Activated T-cell treated with anti-CD3 and anti-CD28 coated beads, Interleukin-2, amount 50 U/mL, for 48 hours (primary cell): ENCODE measurements at places on chromosomes 2 and 18.

- no peak for DNase-seq
Measured at GRCh38 chr2:152028182-152028862, 70.5 kb downstream of the CACNB4 start.

DNA sequence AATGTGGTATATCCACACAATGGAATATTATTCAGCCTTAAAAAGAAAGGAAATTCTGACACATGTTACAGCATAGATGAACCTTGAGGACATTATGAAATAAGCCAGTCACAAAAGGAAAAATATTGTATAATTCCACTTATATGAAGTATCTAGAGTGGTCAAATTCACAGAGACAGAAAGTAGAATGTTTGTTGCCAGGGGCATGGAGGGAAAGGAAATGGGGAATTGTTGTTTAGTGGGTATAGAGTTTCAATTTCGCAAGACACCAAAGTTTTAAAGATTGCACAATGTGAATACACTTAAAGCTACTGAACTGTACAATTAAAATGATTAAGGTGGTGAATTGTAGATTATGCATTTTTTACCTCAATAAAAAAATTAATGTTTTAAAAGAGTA lies 92.9 kb downstream of the TXNL1 start:
- DNase-seq = no peak

DNA sequence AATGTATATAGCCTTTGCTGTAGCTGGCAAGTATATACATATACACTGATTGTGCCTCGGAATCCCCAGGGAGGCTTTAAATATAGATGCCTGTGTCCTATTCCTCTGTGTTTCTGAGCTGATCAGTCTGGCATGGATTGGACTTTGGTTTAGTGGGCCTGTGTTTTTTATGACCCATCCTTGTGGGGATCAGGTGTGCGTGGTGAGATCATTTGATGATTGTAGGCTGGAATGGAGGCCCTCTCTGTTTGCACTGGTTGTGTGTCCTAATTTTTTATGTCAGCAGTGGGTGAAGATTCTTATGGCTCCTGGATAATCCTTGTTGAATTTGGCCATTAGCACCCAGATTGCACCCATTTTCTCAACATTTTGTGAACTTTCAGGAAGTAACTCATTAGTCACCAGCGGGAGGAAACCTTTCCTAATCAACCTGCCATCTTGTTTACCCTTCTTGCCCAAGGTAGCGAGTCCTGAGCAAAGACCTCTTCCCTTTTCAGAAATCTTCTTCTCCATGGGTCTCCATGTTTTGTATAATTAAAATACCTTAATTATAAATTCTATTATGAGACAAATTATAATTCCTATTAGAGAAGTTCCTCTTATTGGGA lies 75.8 kb downstream of the UGGT1 start:
- DNase-seq = no peak

- DNase-seq = no peak
Measured at GRCh38 chr2:54818226-54818625, 94.8 kb downstream of the EML6 start.

GRCh38 chr2:235270956-235271355 lies 222.9 kb upstream of the AGAP1 start:
- DNase-seq = peak; percentile 71

DNA sequence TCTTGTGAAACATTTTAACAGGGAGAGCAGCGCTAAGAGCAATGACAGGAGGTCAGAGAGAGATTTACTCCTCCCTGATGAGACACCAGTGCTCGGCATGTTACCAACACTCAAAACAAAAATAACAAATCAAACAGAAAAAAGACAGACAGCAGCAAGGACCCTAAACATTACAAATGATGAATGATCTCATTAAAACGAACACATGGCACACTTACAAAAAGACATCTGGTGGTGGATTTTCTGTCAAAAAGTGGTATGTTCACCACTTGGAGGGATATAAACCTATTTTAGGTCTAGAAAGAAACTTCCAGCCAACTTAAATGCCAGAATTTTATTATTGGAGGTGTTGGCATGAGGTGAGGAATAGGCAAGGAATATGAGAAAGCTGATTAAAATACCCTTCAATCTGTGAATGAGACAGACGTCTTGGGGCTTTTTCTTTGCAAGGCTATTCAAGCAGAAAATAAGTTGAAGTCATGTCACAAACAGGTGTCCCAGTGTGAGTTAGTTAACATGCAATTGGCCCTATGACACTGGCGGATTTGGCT lies 112.8 kb downstream of the PRELID3A start:
- DNase-seq = no peak

DNA sequence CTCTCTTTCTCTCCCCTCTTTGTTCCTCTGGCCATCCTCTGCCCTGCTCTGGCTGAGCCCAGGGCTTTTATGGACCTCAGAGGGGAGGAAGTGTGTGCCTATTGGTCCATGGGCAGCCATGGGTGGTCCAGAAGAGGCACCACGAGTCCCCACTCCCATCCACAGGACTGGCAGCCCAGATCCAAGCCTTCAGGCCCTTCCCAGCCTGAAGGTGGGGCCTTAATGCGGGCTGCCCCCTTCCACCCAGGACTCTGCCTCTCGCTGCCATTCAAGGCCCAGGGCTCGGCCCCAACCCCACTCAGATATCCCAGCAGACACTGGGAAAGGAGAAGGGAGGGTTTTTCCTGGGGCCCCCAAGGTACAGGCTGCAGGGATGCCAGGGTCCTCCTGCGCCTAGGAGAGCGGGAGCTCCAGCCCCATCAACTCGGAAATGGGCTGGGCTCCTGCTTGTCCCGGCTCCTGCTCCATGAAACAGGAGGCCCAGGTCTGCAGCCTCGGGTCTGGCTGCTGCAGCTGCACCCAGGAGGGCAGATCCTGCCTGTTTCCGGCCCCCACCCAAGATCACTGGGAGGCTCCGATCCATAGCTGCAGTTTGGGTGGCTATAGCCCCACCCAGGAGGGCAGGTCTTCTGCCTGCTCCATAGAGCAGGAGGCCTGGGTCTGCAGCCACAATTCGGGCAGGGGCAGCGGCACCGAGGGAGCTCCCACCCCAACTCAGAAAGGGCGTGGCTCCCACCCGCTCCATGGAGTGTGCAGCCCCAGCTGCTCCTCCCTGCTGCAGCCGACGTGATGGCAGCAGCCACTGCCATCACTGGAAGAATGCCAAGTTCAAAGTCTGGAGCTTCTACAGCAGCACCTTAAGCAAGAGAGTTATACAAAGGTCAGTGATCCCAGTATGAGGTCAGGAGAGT lies 116.6 kb upstream of the RBBP8 start:
- DNase-seq = no peak

GRCh38 chr2:164651361-164651760 lies 30.1 kb upstream of the GRB14 start:
- DNase-seq = no peak

DNA sequence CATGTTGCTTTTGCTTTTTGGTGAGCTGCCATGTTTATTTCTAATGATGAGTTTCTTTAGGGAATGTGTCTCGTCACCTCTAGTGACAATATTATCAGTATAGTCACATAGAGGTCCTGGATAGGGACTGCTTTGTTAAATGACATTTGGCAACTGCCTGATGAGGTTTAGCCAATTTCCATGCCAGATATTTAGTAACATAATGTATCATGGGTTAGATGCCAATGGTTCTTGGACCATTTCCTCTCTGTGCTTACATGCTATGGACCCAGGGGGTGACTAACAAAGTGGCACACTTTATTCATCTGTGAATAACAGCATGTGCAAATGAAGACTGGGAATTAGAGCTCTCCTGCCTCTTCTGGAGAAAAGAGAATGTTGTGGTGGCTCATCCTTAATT lies 56.2 kb upstream of the RAB27B start:
- DNase-seq = no peak

- DNase-seq = no peak
Measured at GRCh38 chr2:179669196-179669595, 192.2 kb downstream of the ZNF385B start.

- DNase-seq = no peak
Measured at GRCh38 chr2:176845718-176846117, 366.9 kb upstream of the HNRNPA3 start.

- DNase-seq = peak; percentile 44
Measured at GRCh38 chr2:134718817-134719814, at the start of gene TMEM163. TSS of gene TMEM163 (minus strand) at chr2:134719000.

- DNase-seq = no peak
Measured at GRCh38 chr2:112730791-112731190, 10.0 kb downstream of the NT5DC4 start.

DNA sequence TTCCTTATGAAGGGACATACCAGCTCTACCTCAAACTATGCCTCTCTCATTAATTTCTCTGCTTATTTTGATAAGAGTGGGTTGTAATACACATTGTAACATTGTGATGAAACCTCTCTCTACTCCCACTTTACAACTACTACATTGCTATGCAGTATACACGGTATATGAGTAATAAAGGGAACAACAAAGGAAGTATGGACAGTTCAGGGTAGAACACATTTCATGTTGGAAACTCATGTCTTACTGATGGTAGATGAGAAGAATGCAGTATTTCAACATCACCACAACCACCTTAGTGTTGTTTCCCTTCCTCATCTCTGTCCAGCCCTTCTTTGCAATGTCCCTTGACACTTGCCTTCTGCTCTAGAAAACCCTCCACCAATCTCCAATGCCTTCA lies 515.9 kb upstream of the CELF4 start:
- DNase-seq = no peak

GRCh38 chr2:116979916-116980764 lies 834.4 kb upstream of the DDX18 start:
- no peak for DNase-seq

- DNase-seq = no peak
Measured at GRCh38 chr18:10249270-10249669, 205.2 kb upstream of the APCDD1 start.

DNA sequence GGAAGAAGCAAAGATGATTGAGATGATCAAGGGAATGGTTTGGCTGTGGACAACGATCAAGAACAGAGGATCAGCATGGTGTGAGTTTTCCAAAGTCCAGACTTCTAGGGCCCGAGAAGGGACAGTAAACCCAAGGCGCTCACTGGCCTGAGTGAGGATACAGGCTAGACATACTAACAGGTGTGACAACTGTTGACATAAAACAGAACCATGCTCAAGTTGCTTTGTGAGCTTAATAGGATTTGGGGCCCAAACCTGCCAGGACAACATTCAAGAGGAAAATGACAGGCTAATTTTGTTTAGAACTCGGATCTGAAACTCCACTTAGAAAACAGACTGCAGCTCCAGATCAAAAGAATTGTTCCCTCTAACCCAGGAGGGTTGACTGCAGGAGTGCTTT lies 68.1 kb upstream of the ACKR3 start:
- no peak for DNase-seq

DNA sequence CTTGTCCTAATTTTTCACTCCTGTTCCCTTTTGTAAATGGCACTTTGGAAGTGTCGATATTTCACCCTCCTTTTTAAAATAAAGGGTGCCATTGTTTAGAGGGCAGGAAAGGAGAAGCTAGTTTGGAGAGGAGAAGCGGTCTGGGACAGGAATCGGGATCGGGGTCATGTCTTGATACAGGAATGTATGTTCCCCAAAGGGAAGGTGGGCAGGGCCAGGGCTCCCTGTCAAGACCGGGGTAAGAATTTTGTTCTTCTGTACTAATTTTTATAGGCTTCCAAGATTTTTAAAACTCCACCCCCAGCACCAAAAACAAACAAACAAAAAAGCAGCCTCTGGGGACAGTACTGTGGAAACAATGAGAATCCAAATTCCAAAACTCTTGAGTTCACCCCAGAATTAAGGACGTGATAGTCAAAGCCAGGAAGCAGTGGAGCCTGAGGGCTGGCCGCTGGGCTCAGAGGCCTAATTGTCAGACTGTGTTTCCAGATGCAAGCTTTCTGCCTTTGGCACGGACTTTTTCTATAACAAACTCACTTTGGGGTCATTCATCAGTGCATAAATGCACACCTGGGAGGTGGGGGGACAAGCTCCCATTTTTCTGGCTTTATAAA lies 250.4 kb upstream of the SIX2 start:
- DNase-seq = no peak

DNA sequence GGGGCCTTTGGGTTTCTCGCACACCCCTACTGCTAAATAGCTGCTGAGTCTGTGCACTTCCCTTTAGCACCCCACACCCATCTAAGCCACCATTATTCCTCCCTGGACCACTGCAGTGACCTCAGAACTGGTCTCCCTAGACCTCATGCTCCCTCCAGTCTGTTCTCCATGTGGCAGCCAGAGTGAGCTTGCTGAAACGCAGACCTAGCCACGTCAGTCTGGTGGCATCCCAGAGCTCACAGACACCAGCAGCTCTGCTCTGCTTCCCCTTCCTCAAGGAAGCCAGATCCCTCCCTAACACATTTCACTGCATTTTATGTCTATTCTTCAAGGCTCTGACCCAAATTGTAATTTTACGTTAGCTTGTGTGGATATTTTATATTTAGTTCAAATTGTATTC lies 144.4 kb downstream of the DYSF start:
- no peak for DNase-seq

- DNase-seq = no peak
Measured at GRCh38 chr18:39051013-39051412, 1485.4 kb upstream of the CELF4 start.
